ENCODE measurements at places on chromosomes 2 and 18. TPM values are rescaled to one million over a fixed set of nuclear protein-coding genes. Genes with fewer than 3 reads are reported as not detected.

DNA sequence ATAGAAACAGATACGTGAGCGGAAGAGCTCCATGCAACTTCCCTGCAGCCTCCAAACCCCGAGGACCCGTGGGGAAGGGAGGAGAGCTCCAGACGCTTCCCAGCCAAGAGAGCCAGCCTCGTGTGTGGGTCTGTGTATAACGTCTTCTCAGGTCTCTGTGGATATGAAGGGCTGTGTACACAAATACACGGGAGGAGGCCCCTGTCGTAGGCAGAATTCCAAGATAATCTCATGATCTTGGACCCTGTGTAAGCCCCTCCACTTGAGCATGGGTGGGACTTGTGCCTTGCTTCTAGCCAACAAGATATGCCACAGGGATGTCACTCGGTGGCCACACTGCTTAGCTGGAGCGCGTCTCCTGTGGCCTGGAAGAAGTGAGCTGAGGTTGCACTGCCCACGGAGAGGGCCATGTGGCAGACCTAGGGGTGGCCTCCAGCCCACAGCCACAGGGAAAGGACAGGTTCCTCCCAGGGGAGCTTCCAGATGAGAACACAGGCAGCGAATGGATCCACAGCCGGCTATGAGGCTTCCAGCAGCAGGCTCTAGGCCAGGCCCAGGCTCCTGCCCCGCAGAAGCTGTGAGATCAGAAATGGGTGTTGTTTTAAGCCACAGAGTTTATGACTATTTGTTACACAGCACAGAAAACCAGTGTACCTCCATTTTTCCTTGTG lies 15.6 kb upstream of the KLF11 start:
- no peak for DNase-seq

GRCh38 chr2:192286093-192286701 lies 91.5 kb upstream of the TMEFF2 start:
- no peak for DNase-seq

DNA sequence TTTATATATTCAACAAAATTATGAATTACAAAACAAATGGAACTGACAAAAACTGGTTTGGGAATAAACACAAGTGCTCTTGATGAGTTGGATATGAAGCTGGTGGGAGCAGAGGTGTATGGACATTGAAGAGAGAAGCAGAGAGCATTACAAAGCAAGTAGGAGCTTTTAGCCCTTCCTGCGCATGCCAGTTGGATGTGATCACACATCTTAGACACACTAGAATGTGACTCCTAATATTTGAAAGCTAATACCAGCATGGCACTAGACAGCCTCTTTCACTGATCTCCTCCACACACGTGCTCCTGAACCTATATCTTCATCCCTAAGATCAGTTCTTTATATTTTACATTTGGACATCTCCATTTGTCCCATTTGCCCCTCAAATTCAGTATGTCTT lies 298.1 kb downstream of the MTX2 start:
- no peak for DNase-seq

GRCh38 chr2:27622921-27623384 lies 5.9 kb downstream of the CCDC121 start:
- DNase-seq, result no peak

DNA sequence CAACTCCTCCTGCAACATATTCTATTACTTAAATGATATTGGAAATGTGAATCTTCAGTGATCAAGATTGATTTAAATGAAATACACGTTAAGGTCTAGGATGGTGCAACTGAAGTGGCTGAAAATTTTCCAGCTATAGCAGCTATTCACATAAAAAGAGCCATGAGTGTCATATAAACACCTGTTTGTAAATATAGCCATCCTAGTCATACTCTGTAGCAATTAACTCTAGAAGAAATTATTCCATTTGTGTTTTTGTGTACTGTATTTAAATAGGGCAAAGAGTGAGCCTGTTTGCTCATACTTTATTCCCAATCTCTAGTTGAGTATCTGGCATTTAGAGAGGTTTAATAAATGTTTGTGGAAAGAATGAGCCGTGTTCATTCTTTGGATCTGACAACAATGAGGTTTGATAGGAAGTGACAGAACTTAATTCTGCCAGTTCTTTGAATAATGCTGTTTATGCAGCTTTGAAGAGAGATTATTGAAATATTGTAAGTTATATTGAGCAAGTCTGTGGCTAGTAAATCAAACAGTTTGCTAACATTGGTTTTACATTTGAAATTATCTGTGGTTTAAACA lies 49.7 kb downstream of the BABAM2 start:
- DNase-seq, result no peak

CFAP210 gene
- 2.4 TPM for polyA plus RNA-seq

GRCh38 chr2:162111958-162112850 lies 38.2 kb upstream of the DPP4 start:
- no peak for DNase-seq

GRCh38 chr2:160252900-160253299 lies 52.8 kb upstream of the ITGB6 start:
- DNase-seq, result no peak

GRCh38 chr2:45962177-45962921 lies 310.9 kb downstream of the PRKCE start:
- no peak for DNase-seq

DNA sequence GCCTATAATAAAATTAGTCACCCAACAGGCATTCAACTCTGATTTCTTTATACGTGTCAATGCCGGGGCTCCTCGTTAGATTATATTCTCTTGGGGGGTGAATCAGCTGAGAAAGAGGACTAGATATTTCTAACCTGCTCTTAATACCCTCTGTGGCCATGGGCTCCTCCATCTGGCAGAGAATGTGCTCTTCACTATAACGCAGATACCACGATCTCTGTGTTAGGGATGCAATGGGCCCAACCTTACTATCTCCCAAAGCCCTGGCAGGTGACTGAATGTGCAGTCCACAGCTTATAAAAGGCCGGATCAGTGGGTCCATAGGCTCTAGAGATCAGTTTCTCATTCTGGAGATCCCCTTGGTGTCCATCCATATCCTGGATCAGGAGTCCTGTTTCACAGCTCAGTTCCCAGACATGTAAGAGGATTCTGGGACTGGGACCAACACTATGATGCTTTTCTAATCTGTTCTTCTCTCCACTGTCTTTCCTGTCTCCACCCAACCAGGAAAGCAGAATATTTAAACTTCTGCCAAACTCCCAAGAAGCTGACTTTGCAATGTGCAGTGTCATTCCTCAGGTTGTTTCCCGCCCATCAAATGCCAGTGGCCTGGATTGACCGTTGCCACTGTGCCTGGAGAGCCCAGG lies 71.4 kb upstream of the CELF4 start:
- DNase-seq, result no peak

GRCh38 chr2:86596118-86596517 lies 27.5 kb downstream of the RNF103 start:
- DNase-seq, result no peak

DNA sequence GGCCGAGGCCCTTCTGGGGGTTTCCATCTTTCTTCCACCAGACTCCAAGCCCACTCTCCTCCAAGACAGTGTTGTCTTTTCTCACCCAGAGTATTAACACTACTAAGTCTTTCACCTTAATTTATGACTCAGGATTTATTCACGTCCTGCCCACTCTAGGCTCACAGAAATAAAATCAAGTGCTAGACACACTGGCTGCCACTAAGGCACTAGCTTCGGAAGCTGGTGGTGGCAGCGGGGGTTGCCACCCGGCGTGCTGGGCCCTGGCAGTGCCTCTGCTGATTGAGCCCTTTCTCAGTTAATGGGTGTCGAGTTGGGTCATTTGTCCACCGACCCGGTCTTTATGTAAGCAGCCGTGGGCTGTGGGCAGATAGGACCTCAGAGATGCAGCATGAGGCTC lies 93.6 kb upstream of the FZD5 start:
- no peak for DNase-seq

RGPD4 gene
- not detected for polyA plus RNA-seq

CD302 gene
- polyA plus RNA-seq, result 14.0 TPM

ACVR1C gene
- polyA plus RNA-seq, result 0.13 TPM

RND3 gene
- 60.6 TPM for polyA plus RNA-seq

DNA sequence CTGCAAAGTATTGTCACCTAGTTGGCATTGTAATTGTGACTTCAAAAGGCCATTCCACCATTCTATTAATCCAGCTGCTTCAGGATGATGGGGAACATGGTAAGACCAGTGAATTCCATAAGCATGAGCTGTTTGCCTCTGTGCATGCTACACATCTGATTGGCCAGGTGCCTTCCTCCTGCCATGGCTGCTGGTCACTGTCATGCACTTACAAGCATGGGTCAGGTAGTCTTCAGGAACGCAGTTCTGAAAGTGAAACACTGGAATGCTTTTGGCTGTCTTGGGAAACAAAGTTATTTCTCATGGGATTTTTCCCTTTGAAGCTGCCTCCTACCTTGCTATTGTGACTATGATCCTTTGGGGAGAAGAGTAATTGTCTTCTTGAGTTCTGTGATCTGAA lies 267.6 kb downstream of the GBX2 start:
- no peak for DNase-seq

- no peak for DNase-seq
Observed at GRCh38 chr18:55268628-55269275, 309.5 kb upstream of the CCDC68 start.

DNA sequence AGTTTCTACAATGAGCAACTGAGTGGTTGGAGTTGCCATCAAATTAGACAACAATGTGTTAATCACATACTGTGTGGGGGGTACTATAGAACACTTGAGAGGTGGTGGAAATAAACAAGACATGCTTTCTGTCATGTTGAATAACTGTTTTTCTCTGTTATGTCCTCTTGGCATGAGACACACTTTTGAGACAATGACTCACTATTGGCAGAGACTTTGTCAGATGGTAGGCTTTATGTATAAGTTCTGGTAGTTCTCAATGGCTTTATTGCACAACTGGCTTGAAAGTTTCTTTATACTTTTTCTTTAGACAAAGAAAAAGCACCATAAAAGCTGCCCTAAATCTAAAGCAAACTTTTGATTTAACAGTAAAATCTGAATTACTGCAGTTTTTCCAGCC lies 578.7 kb downstream of the ADCYAP1 start:
- DNase-seq, result no peak

GRCh38 chr2:20208476-20208859 lies 16.5 kb downstream of the SDC1 start:
- DNase-seq, result no peak

DNA sequence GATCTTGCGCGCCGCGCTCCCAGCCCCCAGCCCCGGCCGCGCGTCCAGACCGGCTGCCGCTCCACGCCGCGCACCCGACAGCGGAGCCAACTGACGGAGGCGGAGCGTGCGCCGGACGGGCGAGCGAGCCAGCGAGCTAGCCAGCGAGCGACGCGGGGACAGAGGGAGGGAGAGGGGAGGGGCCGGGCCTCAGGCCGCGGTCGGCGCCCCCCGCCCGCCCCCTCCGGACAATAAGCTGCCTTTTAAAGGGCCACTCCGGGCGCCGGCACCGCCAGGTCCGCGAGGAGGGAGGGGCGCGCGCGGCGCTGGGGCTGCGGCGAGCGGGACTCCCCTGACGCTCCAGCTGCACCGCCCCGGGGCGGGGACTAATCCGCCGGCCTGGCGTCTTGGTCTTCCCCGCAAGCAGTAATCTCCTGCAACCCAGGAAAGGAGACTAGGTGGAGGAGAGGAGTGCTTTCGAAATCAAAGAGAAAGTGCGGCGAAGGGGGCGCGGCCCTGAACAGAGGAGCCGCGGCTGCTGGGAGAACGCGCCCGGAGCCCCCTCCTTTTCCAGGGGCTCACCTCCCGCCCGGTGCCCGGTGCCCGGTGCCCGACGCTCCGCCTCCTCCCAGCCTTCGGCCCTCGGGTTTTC lies at the start of gene BIN1:
Gene BIN1 (minus strand): TSS at position 164 of the 631 bp plus-strand sequence. CDS start 211 bp downstream, outside the sequence.
- no peak for DNase-seq

- no peak for DNase-seq
Observed at GRCh38 chr2:43692428-43692994, 16.3 kb upstream of the C1GALT1C1L start.

- no peak for DNase-seq
Observed at GRCh38 chr2:134208825-134209224, 45.0 kb upstream of the MGAT5 start.

CCDC102B gene
- polyA plus RNA-seq, result 8.6 TPM

DNA sequence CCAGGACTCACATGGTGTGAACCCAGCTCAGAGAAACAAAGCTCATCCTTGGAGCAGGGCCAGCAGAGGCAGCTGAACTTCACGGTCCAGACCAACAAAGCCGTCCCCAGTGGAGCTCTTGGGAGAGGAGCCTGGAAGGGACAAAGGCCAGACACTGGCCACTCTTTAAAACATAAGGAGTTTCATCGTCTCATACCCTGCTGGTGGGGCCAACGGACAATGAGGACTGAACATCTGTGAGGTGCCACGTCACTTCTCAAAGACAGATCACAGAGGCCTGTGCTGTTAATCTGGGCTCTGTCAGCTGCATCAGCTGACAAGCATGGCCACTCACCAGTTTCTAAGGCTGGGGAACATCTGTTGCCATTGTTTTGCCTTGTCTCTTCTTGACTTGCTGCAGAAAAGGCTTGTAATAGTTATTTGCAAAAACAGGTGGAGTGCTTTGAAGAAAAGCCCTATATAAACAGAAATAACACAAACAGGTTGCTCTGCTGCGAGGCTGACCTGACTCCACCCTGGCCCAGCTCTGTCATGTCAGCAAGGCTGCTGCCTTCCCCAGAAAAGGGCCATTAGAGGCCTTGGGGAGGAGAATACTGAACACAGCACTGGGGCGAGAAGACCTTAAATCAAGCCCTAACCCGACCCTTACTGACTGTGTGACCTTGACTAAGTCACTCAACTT lies 68.1 kb upstream of the DAPL1 start:
- DNase-seq, result no peak

GRCh38 chr2:195838002-195838401 lies 181.0 kb downstream of the SLC39A10 start:
- no peak for DNase-seq

DNA sequence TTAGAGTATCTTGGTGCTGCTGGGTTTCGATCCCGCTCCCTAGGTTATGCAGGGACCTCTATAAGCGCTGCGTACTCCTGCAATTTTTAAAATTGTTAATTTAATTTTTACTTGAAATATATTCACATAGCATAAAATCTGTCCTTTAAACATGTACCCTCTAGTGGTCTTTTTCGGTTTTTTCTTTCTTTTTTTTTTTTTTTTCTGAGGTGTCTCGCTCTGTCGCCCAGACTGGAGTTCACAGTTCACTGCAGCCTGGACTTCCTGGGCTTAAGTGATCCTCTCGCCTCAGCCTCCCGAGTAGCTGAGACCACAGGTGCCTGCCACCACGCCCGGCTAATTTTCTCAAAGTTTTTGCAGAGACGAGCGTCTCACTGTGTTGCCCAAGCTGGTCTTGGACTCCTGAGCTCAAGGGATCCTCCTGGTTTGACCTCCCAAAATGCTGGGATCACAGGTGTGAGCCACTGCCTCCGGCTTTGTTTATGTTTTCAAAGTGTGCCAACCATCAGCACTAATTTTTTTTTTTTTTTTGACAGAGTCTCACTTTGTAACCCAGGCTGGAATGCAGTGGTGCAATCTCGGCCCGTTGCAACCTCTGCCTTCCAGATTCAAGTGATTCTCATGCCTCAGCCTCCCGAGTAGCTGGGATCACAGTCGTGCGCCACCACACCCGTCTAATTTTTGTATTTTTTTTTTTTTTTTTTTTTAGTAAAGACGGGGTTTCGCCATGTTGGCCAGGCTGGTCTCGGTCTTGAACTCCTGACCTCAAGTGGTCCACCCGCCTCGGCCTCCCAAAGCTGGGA lies 585 bp upstream of the MOB1A start:
- no peak for DNase-seq

- no peak for DNase-seq
Observed at GRCh38 chr18:78586586-78586985, 393.0 kb upstream of the SALL3 start.

- DNase-seq, result no peak
Observed at GRCh38 chr2:42138163-42139015, 30.8 kb upstream of the EML4 start.

SLC4A5 gene
- polyA plus RNA-seq, result 2.2 TPM

- no peak for DNase-seq
Observed at GRCh38 chr2:206431439-206431838, 11.9 kb upstream of the ADAM23 start.

- no peak for DNase-seq
Observed at GRCh38 chr2:99615247-99615771, 125.5 kb upstream of the REV1 start.

TMEFF2 gene
- polyA plus RNA-seq, result 14.1 TPM

Measured in right renal cortex interstitium (tissue), 3 donors.